Urothelium cell line (cell line): ENCODE measurements at places on chromosomes 12 and 14.

DNA sequence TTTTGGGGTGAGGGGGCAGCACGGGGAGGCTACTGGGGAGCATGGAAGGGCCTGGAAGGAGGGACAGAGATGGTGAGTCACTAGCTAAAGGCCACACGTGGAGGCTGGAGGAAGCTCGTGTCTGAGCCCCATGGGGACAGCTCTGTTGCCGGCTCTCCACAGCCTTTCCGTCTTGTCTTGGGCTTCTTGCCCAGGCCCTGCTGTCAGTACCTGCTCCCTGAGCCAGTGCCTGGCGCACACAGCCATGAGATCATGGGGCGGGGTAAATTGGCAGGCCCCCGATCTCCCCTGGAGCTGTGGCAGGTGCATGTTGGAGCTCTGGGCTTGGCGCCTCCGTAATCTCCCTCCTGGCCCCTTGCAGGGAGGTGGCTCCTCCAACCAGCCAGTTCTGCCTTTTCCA lies 16.1 kb upstream of the KRT80 start:
- DNase-seq: no peak

DNA sequence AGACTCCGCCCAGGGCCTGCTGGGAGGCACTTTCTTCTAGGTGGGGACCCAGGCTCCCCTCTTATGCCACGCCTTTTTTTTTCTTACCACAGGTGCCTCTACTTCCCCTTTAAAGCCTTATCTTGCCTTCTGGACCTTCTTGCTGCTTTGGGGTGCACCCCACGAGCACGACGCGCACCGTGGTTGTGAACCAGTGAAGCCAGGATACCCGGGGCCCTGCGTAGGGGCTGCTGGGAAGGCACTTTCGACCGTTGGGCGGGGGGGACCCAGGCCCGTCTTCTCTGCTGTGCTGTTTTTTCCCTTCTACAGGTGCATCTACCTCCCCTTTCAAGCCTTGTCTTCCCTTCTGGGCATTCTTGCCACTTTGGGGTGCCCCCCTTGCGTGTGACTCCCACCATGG lies 305.4 kb downstream of the ALG10 start:
- DNase-seq: no peak

- peak; percentile 67 for DNase-seq
These were observed 508 bp downstream of the CNOT2 start for GRCh38 chr12:70243510-70244371.

DNA sequence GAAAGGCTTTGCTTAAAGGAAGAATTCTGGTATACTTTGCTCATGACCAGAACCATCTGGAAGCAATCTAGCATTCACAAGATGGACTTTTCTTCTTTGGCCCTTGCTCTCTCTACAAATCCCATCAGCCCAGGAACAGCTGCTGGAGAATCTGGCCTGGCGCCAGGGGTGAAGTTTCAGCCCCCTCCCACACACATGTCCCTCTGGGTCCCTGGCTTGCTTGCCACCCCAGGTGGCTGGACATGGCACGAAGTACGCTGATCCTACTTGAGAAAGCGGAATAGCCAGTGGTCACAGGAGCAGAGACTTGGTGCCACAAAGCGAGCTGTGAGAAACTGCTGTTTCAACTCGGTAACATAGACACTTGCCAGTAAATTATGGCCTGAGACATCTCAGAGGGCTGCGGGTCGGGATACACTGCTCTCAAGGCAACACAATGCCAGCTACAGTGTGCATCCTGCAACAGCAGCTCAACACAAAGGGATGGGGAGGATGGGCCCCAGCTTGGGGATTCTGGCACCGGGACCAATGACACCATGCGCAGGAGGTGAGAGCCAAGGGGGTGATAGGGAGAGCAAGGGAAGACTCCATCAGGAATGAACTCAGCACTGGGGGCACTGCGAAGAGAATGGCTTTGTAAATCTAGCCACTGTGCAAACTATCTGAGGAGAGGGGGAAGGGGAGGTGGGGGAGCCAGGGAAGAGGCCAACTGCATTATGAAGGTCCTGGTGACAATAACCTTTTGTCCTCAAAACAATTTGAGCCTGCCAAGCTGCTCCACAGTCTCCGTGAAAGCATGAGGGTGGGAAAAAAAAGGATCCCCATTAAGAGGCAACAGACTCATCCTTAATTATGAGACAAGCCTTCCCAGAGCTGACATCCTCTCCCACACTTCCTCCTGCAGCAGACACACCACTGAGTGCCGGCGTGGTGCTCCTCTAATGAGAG lies 219.9 kb downstream of the PPM1H start:
- DNase-seq: no peak

- no peak for DNase-seq
These were observed 46.8 kb downstream of the TMEM30B start for GRCh38 chr14:61234215-61234916.

GRCh38 chr14:32607399-32607798 lies 278.3 kb downstream of the AKAP6 start:
- DNase-seq: no peak
